ENCODE measurements at places on chromosomes 5 and 9.

DNA sequence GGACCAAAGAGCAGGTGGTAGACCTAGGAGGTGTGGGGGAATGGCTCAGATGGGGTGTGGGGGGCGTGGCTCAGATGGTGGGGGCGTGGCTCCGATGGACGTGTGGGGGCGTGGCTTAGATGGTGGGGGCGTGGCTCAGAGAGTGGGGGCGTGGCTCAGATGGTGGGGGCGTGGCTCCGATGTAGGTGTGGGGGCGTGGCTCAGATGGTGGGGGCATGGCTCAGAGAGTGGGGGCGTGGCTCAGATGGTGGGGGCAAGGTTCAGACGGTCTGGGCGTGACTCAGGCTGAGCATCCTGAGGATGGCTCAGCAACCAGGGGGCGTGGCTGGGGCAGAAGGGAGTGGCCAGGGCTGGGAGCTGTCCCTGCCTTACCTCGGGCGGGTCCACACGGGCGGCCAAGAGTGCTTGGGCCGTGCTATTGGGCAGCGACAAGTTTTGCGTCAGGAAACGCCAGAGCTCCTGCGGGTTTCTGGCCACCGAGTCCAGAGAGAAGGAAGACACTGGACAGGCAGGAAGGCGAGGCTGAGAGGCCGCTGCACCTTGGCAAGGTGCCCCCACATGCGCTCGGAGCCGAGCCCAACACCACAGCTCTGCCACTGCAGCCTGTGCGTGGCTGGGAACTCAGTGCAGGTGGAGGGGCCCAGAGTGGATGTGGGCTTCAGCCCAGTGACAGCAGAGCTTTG lies 5.9 kb downstream of the ABCA2 start:
- DNase-seq = peak; percentile 60

- DNase-seq = no peak
These were observed 42.1 kb upstream of the MAST4 start for GRCh38 chr5:66553916-66554575.

GRCh38 chr9:136204838-136205706 lies at the start of gene LHX3:
Gene LHX3 (minus strand): TSS chr9:136205128. CDS start chr9:136205012, 116 bp downstream.
- DNase-seq = peak; percentile 91

DNA sequence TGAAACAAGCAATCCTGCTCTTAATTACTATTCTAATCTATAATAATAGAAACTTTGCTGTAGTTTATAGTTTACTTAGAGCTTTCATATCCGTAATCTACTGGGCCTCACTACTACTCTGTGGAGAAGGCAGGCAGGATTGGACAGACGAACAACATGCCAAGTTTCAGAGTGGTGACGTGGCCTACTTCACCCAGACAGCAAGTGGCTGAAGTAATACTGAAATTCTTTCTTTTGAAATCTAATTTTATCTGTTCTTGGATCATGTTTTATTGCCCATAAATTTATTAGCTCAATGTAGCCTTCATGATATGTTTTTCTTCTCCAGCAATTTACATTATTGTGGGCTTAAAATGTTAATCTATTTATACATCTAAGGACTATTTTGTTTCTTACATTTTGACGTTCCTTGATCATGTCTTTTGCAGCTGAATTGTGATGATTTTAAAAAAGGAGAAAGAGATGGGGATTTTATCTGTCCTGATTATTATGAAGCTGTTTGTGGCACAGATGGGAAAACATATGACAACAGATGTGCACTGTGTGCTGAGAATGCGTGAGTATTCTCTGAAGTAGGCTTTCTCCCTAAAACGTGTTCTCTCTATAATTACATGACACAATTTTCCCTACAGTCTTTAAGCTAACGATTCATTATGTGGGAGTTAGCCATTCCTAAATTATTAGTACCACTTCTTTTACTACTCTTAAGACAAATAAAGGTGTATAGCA lies 22.4 kb downstream of the SPINK5 start:
- DNase-seq = no peak

- DNase-seq = no peak
These were observed 129.9 kb downstream of the BAAT start for GRCh38 chr9:101254733-101255433.

- DNase-seq = no peak
These were observed 79.8 kb downstream of the RICTOR start for GRCh38 chr5:38994324-38994927.

DNA sequence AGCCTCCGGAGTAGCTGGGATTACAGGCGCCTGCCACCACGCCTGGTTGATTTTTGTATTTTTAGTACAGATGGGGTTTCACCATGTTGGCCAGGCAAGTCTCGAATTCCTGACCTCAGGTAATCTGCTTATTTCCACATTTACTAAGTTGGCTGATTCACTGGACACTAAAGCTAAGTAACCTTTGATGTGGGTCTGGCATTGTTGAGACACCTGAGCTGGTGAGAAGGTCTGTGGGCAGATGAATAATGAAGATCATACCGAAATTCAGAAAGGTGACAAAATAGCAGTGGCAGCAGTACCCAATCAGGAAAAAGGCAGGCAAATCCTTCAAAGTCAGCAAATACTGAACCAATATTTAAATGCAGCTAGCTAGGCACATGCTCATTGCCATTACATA lies 210.6 kb upstream of the ZNF608 start:
- DNase-seq = no peak

GRCh38 chr9:14908295-14909180 lies 1.7 kb downstream of the FREM1 start:
- DNase-seq = peak; percentile 9

DNA sequence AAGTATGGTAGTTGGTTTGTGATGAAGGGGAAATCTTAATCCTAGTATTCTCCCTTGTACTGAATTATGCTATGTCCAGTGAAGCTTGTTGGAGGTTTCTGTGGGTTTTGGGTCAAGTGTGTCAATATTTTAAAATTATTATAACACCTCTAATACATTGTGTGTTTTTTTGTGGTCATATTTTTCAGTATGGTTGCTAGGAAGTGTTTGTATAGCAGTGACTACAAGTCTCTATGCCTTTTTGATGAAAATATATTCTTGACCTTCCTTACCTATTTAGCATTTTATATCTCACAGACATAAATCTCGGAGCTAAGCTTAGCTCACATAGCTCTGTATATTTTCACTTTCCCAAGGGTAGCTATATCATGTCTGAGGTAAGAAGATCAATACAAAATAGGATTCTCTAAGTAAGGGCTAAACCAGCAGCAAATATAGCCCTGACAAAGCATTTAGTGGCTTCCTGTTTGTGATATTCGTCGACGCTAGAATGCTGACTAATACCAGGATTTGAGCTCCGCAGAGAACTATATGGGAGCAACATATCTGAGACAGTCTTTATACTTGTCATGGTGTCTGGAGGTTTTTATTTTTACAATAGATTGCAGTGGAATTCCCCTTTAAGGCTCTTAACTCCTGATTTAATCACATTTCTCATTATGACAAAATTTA lies 82.3 kb downstream of the MACIR start:
- DNase-seq = no peak

DNA sequence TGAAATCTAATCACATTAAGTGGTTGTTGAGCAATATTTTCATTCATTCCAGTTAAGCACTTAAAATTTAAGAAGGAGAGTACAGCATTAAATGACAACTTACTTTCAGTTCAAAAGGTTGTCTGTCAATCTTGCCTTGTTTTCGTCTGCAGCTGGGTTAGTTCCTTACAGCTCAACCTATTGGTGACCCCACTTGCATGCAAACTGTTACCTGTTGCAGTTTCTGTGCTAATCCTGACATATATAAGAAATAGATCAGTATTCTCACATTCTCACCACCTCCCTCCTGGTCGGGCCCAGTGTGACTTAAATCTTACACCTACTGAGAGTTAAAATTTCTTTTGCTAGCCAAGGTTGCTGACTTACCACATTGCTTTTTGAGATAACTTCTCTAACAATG lies 191.8 kb upstream of the SMC2 start:
- no peak for DNase-seq

DNA sequence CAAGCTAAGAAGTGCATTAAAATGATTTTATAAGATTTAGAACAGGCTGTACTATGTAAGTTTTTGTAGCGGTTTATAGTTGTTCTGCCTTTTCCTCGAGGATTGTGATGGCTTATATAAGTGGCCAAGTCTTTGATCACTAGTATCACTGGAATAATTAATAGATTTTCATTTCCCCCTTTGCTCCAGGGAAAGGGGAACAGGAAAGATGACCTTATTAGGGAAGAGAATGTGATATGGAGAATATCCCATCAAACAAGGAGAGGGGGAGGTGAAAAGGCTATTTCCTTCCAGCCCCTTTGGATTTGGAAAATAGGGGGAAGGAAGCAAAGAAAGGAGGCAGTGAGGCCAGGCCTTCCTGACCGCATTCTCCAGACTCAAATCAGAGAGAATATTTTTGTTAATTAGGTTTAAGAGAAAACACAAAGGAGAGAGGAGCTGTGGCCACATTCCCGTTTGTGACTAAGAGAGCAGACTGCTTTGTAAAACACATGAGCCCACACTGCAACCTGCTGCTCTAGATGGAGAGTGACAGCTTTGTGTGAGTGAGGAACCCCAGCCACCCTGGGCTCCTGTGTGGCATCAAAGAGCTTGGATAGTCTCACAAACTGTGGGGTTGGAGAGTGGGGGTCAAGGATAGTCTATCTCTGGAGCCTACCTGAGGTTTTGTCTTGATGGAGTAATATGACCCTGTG lies 359.5 kb downstream of the DTWD2 start:
- no peak for DNase-seq

GRCh38 chr9:21802418-21803000 lies at the start of gene MTAP:
Gene MTAP (plus strand): TSS chr9:21802636. CDS start chr9:21802749, 113 bp downstream.
- DNase-seq = peak; percentile 87

DNA sequence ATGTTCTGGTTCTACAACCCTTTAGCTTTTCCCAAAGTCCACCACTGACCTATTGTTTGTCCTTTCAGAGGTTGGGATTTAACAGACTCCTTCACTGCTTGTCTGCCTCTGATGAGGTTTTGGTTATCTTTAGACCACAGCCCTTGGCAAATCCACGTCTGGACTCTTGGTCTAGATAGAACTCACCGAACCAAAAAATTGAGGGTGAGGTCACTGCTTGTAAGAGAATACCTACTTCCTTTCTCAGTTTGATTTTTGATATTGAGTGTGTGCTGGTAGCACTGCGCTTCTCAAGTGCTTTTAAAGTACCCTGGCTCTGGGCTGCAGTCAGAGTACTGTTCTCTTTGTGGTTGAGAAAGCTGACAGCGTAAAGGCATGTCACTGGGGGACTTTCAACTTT lies 61.7 kb downstream of the JMY start:
- DNase-seq = no peak

DNA sequence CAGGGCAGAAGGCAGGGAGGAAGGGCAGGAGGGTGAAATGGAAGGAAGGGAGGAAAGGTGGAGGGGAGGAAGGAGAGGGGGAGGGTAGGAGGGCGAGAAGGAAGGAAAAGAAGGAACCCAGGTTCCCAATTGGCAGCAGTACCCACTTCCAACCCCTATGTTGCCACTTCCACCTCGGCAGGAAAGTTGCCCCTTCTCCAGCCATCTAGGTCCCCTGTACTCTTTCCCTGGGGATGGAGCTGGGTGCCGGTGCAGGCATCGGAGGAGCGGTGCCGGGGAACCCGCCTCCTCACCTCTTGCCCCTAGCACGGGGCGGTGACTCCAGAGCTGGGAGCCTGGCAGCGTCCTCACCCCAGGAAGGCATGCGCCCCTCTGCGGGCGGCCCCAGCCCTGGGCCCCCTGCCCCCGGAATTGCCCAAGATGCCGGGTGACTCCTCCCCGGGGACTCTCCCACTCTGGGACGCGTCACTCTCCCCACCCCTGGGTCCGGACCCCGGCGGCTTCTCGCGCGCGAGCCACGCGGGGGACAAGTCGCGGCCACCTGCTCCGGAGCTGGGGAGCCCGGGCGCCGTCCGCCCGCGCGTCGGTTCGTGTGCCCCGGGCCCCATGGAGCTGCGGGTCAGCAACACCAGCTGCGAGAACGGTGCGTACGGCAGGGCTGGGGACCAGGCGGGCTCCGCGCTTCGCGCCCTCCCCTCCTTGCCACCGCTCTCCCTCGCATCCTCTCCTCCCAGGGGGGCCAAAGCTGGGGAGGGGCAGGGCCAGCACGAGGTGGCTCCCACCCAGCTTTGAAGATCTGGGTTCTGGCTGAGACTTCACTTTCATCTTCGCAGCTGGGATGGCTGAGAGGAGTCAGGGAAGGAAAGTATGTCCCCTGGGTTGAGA lies at the start of gene NIPAL4:
NIPAL4 (plus strand) TSS at position 499 of the 885 bp plus-strand sequence; CDS start at position 607, 108 bp downstream.
- peak; percentile 50 for DNase-seq

GRCh38 chr9:88460587-88461332 lies 72.5 kb downstream of the SPIN1 start:
- DNase-seq = no peak

- DNase-seq = no peak
These were observed 78.8 kb downstream of the SLC1A1 start for GRCh38 chr9:4569101-4569500.

DNA sequence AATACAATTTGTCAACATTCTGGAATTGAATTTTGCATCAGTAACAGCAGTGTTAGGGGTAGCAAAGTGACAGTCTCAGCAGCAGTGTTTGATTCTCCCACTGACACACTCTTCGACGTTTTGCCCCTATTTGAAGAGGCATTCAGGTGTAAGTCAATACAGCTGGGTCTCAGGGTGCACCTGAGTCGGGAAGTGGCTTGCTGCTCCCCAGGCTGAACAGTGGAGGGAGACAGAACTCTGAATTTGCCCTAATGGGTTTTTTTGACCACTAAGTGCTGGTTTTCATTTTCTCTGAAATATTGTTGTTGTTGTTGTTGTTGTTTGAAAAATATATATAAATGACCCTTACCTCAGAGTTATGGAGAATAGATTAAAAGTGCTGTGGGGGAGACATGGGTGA lies 223.2 kb downstream of the TLR4 start:
- DNase-seq = no peak

GRCh38 chr5:180739271-180739670 lies 587 bp downstream of the OR2Y1 start:
- no peak for DNase-seq

- no peak for DNase-seq
These were observed 85.7 kb upstream of the RNF38 start for GRCh38 chr9:36485647-36486328.

GRCh38 chr5:171409164-171410136 lies 10.0 kb upstream of the FGF18 start:
- no peak for DNase-seq

GRCh38 chr9:99660191-99660636 lies 161.5 kb upstream of the NR4A3 start:
- no peak for DNase-seq

DNA sequence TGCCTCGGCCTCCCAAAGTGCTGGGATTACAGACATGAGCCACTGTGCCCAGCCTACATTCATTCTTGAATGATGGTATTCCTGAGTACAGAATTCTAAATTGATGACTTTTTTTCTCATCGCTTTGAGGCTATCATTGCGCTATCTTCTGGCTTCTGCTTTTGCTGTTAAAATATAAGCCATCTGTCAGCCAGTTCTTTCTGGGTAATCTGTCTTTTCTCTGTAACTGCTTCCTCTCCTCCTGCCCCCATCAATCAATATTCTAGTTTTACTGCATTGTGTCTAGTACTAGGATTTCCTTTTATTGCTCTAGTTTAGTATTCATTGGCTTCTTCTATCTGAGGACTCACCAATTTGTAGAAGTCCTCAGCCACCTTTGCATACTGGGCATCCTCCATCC lies 89.0 kb downstream of the PLPP1 start:
- no peak for DNase-seq

- no peak for DNase-seq
These were observed 56.8 kb downstream of the PTPDC1 start for GRCh38 chr9:94140791-94141790.

- DNase-seq = peak; percentile 25
These were observed 17.0 kb downstream of the GRXCR2 start for GRCh38 chr5:145855763-145856267.
